ENCODE measurements at places on chromosomes 11 and 22.

DNA sequence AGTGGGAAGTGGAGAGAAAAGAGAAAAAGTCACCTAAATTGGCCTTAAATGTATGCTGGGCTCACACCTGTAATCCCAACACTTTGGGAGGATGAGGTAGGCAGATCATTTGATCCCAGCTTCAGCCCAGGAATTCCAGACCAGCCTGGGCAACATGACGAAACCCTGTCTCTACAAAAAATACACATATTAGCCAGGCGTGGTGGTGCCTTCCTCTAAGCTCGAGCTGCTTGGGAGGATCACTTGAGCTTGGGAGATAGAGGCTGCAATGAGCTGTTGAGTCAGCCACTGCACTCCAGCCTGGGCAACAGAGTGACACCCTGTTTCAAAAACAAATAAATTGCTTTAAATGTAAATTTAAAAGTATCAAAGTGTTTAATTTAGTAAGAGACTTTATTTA, 3.9 kb downstream of the CBL start:
- no peak for DNase-seq

GRCh38 chr11:129385801-129386200, 10.2 kb downstream of the BARX2 start:
- no peak for DNase-seq

GRCh38 chr11:64428693-64429092, 69.7 kb downstream of the RPS6KA4 start:
- DNase-seq: no peak

DNA sequence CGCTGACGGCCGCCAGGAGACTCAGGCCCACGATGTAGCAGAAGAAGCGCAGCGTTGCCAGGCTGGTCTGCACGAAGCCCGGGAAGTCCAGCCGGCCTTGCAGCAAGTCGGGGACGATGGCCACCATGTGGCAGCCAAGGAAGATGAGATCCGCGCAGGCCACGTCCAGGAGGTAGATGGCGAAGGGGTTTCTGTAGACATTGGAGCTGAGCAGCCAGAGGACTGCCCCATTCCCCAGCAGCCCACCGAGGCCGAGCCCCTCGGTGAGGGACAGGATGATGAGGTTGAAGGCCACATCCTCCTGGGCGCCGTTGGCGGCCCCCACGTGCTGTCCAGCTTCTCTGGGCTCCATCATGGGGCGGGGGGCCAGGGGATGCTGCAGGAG, 3.8 kb downstream of the MRGPRE start:
- no peak for DNase-seq

DNA sequence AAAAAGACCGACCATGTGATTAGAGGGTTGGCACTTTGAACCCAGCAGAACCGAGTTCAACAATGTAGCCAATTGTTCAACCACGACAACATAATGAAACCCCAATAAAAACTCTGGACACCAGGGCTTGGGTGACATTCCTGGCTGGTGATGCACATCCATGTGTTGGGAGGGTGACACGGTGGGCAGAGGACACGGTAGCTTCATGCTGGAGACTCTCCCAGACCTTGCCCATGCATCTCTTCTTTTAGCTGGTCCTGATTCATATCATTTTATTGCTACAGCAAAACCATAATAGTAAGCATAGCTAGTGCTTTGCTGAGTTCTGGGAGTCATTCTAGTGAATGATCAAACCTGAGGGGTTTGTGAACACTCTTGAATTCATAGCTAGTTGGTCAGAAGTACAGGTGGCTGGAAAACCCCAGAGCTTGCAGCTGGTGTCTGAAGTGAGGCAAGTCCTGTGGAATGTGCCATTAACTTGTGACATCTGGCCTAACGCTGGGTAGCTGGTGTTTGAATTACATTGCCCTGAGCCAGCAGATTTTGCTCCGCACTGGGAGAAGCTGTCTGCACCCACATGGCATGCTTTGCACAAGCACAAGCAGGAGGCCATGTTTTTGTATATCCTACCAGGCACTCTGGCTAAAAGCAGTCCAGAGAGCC, 14.0 kb downstream of the RPUSD4 start:
- peak; percentile 14 for DNase-seq

GRCh38 chr11:115169251-115169650, 335.0 kb downstream of the CADM1 start:
- DNase-seq: no peak

- no peak for DNase-seq
Measured at GRCh38 chr11:43523632-43524031, 156.9 kb upstream of the HSD17B12 start.

DNA sequence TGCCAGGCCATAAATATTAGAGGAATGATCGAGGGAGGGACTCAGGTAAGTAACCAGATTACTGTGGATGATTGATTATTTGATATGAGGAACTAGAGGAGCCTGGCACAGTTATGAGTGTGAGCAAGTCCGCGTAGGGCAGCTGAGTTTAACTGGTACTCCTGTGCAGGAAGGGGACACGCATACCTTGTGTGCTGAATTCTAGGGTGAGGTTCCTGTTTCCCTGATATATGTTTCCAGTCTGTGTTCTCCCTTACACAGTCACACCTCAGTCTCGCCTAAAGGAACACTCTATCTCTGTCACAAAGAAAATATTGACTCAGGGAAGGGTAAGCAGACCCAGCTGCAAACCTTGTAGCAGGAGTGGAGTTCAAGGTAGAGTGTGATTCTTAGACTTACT, 17.4 kb downstream of the SGSM3 start:
- DNase-seq: no peak

GRCh38 chr11:1422481-1422880, 32.7 kb downstream of the BRSK2 start:
- DNase-seq: no peak

DNA sequence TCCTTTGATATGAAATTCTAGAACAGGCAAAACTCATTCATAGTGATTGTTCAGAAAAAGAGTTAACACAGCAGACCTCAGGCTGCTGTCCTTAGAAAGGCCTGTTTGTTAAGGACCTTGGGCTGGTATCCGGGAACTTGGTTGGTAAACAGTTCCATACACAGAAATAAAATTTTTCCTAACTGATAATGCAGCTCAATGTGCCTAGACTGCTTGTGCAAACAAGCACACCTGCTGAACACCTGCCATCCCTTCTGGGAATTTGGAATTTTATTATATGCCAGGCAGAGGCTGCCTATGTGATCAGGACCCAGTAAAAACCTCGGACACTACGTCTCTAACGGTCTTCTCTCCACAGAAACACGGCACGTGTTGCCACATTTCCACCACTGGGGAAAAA, 11.5 kb downstream of the THAP12 start:
- no peak for DNase-seq

- DNase-seq: no peak
Measured at GRCh38 chr11:2721210-2721916, 21.6 kb upstream of the KCNQ1OT1 start.

- DNase-seq: peak; percentile 58
Measured at GRCh38 chr11:108616549-108616948, 23.0 kb upstream of the EXPH5 start.

DNA sequence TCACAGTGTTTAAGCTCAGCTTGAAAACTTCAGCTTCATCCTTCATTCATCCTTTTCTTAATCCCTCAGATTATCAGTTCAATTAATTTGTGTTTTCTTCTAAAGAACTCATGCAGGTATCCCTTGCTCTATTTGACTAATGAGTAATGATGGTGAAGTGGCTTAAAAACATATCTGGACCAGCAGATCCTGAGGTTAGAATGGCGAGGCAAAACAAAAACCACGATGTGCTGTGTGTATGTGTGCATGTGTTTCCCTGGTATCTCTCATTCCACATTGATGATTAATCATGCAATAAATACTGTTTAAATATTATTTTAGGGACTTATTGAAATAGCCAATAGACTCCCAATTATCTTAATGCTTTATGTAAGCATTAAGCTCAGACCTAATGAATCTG, 437.0 kb downstream of the DYNC2H1 start:
- no peak for DNase-seq

GRCh38 chr11:116379185-116379828, 393.5 kb downstream of the BUD13 start:
- DNase-seq: no peak

GRCh38 chr11:74272276-74272675, 39.2 kb downstream of the P4HA3 start:
- DNase-seq: no peak

- no peak for DNase-seq
Measured at GRCh38 chr11:104650234-104650633, 248.0 kb downstream of the CASP12 start.

GRCh38 chr22:49727881-49728569, 99.6 kb downstream of the BRD1 start:
- DNase-seq: no peak

GRCh38 chr22:49534386-49534785, 293.3 kb downstream of the BRD1 start:
- DNase-seq: no peak

DNA sequence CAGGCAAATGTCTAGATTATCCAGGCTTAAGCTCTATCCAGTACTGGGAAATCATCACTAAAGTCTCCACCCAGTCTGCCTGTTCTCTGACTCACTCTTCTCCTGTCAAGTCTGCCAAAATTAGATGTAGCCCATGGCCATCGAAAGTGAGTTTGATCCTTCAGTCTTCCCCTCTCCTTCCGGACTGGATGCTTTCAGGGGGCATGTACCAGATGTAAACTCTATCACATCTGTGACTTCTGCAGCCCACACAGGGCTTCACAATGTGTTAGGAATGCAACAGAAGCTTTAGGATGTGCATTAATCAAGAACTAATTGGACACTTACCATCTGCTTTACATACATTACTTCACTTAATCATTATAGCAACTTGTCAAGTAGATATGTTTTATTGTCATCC, 12.3 kb downstream of the ME3 start:
- DNase-seq: peak; percentile 53

DNA sequence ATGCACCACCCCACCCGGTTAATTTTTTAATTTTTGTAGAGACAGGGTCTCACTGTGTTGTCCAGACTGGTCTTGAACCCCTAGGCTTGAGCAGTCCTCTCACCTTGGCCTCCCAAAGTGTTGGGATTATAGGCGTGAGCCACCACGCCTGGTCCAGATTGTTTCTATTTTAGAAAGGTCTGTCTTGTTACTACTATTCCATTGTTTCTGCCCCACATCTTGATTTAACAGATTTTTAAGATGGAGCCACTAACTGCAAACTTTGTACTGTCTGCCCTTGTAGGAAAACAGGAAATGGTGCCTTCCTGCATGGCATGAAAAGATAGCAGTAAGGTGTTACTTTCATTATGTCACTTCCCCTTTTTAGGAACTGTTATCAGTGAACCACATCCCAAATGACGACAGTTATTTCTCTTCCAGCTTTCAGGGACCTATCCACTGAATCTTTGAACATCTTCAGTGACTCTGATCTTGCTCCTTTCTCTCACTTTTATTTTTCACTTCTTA, 23.2 kb downstream of the TAF1D start:
- DNase-seq: no peak

- DNase-seq: no peak
Measured at GRCh38 chr11:128053981-128054931, 533.1 kb downstream of the ETS1 start.

GRCh38 chr11:64096835-64097234, 61.1 kb downstream of the FLRT1 start:
- DNase-seq: no peak

- DNase-seq: no peak
Measured at GRCh38 chr11:92834296-92835020, 135.0 kb upstream of the MTNR1B start.

- DNase-seq: no peak
Measured at GRCh38 chr11:78583889-78584288, 9.2 kb upstream of the NARS2 start.

GRCh38 chr11:126118806-126119205, 56.1 kb upstream of the CDON start:
- no peak for DNase-seq

DNA sequence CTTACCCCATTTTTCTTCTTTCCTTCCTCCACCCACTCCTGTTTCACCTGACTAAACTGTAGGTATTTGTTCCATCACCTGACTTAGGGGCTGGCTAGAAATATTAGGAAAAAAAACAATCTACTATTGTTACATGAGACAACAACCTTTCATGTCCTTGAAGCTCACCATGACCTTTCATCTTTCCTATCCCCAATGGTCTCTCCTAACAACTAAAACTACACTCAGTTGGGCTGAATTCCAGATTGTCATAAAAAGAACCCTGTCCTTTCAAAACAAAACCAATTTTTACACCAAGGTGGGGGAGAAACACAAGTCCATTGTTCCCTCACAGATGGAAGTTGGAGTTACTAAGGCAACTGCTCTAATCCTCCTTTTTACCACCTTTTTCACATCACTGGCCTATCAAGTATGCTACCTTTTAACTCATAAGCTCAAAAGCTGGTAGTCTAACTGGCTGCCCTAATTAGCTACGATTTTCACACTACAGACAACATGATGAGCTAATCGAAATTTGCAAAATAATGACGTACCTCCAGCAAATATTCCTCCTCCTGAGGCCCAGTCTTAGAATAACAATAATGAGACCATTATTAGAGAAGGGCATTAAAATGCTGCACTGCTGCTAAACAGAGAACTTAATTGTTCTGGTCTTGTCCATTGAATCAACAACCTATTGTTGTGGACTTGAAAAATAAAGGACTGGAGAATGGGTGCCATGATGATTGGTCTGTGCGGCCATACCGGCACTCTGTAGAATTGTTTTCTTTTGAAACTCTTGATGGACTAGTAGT, 46.5 kb upstream of the SOX6 start:
- DNase-seq: no peak

GRCh38 chr11:22657101-22657694, 9.2 kb upstream of the GAS2 start:
- no peak for DNase-seq

GRCh38 chr11:46553814-46554212, 40.0 kb downstream of the AMBRA1 start:
- DNase-seq: no peak

DNA sequence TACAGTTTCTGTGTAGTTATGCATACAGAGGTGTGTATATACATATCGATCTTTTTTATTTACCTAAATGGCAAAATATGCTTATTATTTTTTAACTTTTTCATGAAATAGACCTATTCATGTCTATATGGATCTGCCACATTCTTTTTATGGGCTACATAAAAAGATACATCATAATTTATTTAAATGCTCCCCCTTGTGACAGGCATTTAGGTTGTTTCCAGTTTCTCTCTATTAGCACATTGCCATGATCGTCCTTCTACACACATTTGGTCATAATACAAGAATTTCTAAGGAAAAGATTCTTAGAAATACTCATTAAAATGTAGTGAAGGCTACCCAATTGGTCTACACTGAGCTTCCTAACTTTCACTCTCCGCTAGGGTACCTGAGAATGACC, 1067.4 kb downstream of the OPCML start:
- DNase-seq: no peak

GRCh38 chr11:60165538-60165937, 17.3 kb downstream of the MS4A6A start:
- no peak for DNase-seq

DNA sequence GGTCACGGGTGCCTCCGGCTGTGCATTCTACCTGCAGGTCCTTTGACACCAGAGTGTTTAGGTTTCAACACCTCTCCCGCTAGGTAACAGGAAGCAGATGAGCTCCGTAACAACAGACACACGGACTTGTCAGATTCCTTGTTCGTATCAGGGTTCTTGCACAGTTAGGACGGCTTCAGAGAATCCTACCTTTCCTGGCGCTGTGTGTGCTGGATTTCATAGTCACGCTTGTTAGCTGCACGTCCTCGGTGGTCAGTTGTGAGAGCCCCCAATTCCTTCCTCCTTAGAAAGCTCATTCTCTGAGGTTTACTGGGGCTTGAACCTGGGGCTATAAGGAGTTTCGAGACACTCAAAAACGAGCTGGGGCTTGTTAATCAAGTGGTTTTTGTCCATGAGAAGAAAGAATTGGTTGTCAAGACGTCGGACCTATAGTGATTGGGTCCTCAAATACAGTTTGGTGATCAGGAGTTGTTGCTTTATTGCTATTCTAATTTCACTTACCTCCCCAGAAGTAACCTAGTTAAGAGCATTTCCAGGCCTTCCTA, 664 bp downstream of the DDB2 start:
- no peak for DNase-seq
